Esophagus muscularis mucosa (tissue), 4 donors: ENCODE measurements at places on chromosomes 3 and 15.

GRCh38 chr15:96347181-96348111, 16.9 kb downstream of the NR2F2 start:
- DNase-seq, result no peak

GRCh38 chr3:8827641-8828040, 58.2 kb upstream of the OXTR start:
- DNase-seq, result no peak

- DNase-seq, result no peak
Measured at GRCh38 chr3:195849322-195850074, 37.8 kb upstream of the MUC4 start.

GRCh38 chr3:188416041-188416440, 262.1 kb downstream of the LPP start:
- DNase-seq, result no peak

- DNase-seq, result no peak
Measured at GRCh38 chr15:52653431-52653964, 25.7 kb downstream of the ATOSA start.

DNA sequence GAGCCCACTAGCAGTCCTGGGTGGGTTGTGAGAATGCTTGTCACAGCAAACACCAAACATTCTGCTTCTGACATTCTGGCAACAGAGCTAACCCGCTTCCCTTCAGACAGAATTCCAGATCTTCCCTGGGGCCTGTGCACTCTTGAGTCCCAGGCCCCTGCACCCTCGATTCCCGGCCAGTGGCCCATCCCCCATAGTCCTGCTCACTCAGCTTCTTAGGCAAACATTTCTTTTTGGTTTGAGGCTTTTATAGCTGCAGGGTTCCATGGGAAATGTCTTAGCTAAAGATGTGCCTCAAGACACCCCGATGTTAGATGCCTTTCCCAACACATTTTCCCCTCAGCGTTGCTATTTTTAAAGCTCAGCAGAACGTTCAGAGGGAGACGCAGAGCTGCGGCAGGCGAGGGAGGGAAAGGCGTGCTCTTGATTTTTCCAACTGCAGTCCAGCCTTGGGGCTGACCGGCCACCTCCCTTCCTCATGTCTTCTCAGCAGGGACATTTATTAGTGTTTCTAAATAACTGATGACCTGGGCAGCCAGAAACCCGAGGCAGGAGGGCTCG, 35.2 kb downstream of the ABTB1 start:
- DNase-seq, result no peak

- DNase-seq, result no peak
Measured at GRCh38 chr3:150014782-150015181, 44.1 kb upstream of the PFN2 start.
